H1 (cell line): ENCODE measurements at places on chromosomes 4 and X. TPM values are rescaled to one million over a fixed set of nuclear protein-coding genes. Genes with fewer than 3 reads are reported as not detected.

- no peaks in the 10 kb centered on the region for H3K4me1 ChIP-seq
- peaks cover 8% of the 10 kb centered on the region for H3K36me3 ChIP-seq
- H3K27ac ChIP-seq: no peak overlapping the region; the same call in 1 of the 2 replicates
- H3K4me3 ChIP-seq: no peak overlapping the region
Measured at GRCh38 chrX:12977761-12978204, 2.9 kb downstream of the TMSB4X start.

The CSAG1 gene
- not detected in 2 replicates for total RNA-seq

DNA sequence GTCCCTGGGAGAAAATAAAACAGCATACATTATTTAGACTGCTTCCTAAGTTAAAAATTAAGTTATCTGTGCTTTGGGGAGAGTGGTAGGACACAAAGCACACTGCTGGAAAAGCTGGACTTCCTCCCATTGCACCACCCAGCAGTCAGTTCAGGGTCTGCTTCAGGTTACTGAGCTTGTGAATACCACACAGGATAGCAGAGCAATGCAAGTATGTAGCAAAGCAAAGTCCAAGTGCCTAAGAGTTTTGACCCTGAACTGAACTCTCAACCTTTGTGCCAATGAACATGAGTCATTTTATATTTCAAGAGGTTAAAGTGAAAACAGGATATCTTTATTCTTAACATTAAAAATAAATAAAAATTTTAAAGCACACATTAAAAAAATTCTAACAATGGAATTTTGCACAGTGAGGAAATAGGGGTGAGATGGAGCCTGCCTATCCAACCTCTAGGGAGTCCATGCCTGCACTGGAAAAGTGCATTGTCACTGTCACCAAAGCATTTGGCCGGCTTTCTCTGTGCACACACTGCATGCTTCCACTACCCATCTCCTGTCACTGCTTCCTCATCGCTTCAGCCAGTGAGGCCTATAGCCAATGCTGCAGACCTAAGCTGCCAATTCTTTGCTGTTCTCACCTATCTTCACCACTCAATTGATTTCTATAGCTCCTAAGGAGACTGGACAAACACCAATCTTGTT is 50.9 kb downstream of the ABCG2 start:
- H3K27ac ChIP-seq: no peak overlapping the region
- no peaks in the 10 kb centered on the region for H3K36me3 ChIP-seq

GRCh38 chr4:74335341-74336021 is 27.2 kb downstream of the EPGN start:
- DNase-seq: no peak
- H3K27me3 ChIP-seq: no peaks in the 10 kb centered on the region
- no peak overlapping the region for H3K27ac ChIP-seq
- no peaks in the 10 kb centered on the region for H3K36me3 ChIP-seq
- H3K4me1 ChIP-seq: peaks cover 4% of the 10 kb centered on the region
- H3K4me3 ChIP-seq: no peak overlapping the region

GRCh38 chr4:67576538-67576937 is 18.0 kb downstream of the STAP1 start:
- H3K4me3 ChIP-seq: no peak overlapping the region
- no peaks in the 10 kb centered on the region for H3K4me1 ChIP-seq
- no peak overlapping the region for H3K27ac ChIP-seq
- no peaks in the 10 kb centered on the region for H3K27me3 ChIP-seq

The KCNE5 gene
- 3.1 and 3.6 TPM in 2 replicates for total RNA-seq

The HHIP gene
- total RNA-seq: 0.84 and 1.3 TPM in 2 replicates

The DDX53 gene
- not detected in 2 replicates for total RNA-seq

GRCh38 chr4:76022677-76023076 is 620 bp downstream of the CXCL10 start:
- H3K4me3 ChIP-seq: no peak overlapping the region

The FGF2 gene
- total RNA-seq: 145 and 153 TPM in 2 replicates

GRCh38 chrX:106286053-106286650 is 118.0 kb downstream of the PWWP3B start:
- no peak overlapping the region for H3K4me3 ChIP-seq
- H3K27ac ChIP-seq: no peak overlapping the region
- no peak for DNase-seq
- no peaks in the 10 kb centered on the region for H3K36me3 ChIP-seq
- no peaks in the 10 kb centered on the region for H3K4me1 ChIP-seq

The BEX3 gene
- 310 and 330 TPM in 2 replicates for total RNA-seq

The INTU gene
- 12.8 and 15.1 TPM in 2 replicates for total RNA-seq

The FIP1L1 gene
- 53.7 and 56.9 TPM in 2 replicates for total RNA-seq

The ARX gene
- total RNA-seq: not detected in 2 replicates

- no peak for DNase-seq
- H3K36me3 ChIP-seq: no peaks in the 10 kb centered on the region
- peak overlapping the region; percentile 89 for H3K27ac ChIP-seq
- peaks cover 14% of the 10 kb centered on the region for H3K4me1 ChIP-seq
- H3K4me3 ChIP-seq: no peak overlapping the region
- H3K27me3 ChIP-seq: no peaks in the 10 kb centered on the region
Measured at GRCh38 chr4:76589402-76589801, 154.4 kb downstream of the SHROOM3 start.
